ENCODE measurements at places on chromosomes 4 and X. TPM values are rescaled to one million over a fixed set of nuclear protein-coding genes. Genes with fewer than 3 reads are reported as not detected.

- H3K36me3 ChIP-seq = no peaks in the 10 kb centered on the region
- H3K27ac ChIP-seq = no peak overlapping the region
- no peaks in the 10 kb centered on the region for H3K27me3 ChIP-seq
- H3K4me3 ChIP-seq = no peak overlapping the region
These were observed 9.7 kb upstream of the EOLA2 start for GRCh38 chrX:149948016-149948415.

DNA sequence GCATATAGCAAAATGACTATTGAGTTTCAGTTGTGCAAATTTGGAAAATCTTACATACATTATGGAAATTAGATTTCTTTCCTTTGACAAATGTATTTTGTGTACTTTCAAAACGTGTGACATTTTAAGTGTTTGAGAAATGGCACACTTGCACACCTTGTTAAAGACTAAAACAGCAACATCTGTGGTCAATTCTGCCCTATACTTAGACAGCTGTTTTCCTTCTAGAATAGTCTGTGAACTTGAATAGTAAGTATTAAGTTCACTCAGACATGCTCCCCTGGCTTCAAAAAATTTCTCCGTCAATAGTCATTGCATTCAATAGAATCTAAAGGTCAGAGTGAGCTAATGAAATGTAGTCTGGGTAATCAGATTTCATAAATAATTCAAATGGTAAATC, 21.7 kb upstream of the TBC1D9 start:
- no peaks in the 10 kb centered on the region for H3K36me3 ChIP-seq
- H3K27ac ChIP-seq = no peak overlapping the region
- no peak for DNase-seq
- no peak overlapping the region for H3K4me3 ChIP-seq

DNA sequence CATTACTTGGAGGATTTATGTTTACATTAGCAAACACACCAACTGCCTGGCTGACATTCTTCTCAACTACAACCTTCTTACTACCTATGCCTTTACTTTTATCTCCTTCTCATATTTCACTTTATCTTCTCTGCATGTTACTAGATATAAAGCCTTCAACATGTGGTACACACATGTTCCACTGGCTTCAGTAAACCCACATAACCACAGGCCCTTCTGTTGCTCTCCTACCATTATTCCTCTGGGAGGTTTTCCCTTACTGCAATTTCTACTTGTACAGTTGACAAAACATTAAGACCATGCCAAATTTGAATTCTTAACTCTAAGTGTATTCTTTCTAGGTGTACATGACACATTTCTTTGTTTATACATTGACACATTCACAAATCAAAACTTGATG, 133.1 kb downstream of the ARAP2 start:
- H3K4me1 ChIP-seq = no peaks in the 10 kb centered on the region
- H3K36me3 ChIP-seq = no peaks in the 10 kb centered on the region
- no peaks in the 10 kb centered on the region for H3K27me3 ChIP-seq
- no peak overlapping the region for H3K27ac ChIP-seq

GRCh38 chr4:82423245-82424054, 6.8 kb downstream of the HNRNPDL start:
- peaks cover 36% of the 10 kb centered on the region for H3K4me1 ChIP-seq
- H3K36me3 ChIP-seq = peaks cover 53% of the 10 kb centered on the region
- peak; percentile 38 for DNase-seq

DNA sequence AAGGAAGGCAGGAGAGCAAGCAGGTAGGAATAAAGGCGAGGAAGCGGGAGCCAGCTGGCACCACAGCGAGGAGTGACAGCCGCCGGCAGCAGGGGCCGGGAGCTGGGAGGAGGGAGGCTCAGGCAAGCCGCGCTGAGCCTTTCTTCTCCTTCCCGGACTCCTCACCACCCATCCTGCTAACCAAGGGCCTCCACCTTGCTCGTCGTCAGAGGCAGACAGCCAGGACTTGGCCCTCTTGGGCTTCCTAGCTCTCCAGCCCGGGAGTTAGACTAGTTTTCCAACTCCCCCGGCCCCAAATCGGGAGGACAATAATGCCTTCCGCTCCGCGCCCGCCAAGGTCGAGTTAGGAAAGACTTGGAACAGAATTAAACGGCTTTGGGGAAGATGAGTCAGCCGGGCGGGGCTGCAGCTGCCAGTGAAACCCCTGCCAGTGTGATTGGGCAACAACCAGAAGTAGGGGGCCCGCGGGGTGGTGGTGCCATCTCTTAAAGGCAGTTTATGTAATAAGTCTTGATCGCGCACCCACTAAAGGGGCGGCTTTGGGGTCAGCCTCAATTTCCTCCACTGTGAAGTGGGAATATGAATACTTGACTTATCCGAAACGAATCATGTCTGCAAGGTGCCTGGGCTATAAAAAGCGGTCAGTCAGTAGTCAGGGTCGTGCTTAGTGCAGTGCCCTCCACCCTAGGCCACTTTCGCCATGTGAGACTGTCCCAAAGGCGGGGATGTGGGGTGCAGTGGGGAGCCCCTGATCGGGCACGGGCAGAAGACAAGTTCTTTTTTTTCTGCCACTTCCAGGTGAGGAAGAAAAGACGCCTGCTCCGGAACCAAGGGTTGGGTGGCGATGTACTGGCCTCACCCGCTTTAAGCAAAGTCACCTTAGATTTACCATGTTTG, 6.7 kb upstream of the HSD17B10 start:
- H3K4me3 ChIP-seq = peak overlapping the region; percentile 61
- peak; percentile 30 for DNase-seq
- peaks cover 14% of the 10 kb centered on the region for H3K4me1 ChIP-seq
- H3K36me3 ChIP-seq = no peaks in the 10 kb centered on the region

DNA sequence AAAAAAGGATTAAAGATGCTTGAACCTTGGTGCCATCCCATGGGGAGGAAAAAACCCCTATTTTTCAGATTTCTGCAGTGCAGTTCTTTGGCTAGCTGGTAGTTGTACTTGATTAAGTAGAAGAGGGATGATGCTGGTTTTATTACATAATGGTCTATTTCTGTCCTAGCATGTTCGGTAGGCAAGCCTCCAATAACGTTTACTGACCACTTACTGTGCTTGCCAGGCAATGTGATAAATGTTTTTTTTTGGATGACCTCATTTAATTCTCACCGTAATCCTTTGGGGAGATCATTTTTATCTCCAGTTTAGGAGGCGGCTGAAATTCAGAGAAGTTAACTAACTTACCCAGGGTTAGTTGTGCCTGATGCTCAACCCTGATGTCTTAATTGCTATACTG, 92.1 kb upstream of the RPA4 start:
- H3K4me1 ChIP-seq = no peaks in the 10 kb centered on the region
- no peak overlapping the region for H3K4me3 ChIP-seq
- peak; percentile 78 for DNase-seq
- no peaks in the 10 kb centered on the region for H3K36me3 ChIP-seq

- H3K27me3 ChIP-seq = no peaks in the 10 kb centered on the region
- peak; percentile 55 for DNase-seq
- no peaks in the 10 kb centered on the region for H3K4me1 ChIP-seq
- no peak overlapping the region for H3K27ac ChIP-seq
These were observed 36.8 kb upstream of the RAB40AL start for GRCh38 chrX:102899940-102900916.

- DNase-seq = no peak
- no peaks in the 10 kb centered on the region for H3K4me1 ChIP-seq
- no peak overlapping the region for H3K27ac ChIP-seq
- H3K36me3 ChIP-seq = peaks cover 19% of the 10 kb centered on the region
- no peaks in the 10 kb centered on the region for H3K27me3 ChIP-seq
These were observed 9.7 kb downstream of the CXorf38 start for GRCh38 chrX:40637687-40638086.

GRCh38 chr4:117596917-117597480, 437.3 kb upstream of the NDST3 start:
- no peaks in the 10 kb centered on the region for H3K36me3 ChIP-seq
- H3K4me3 ChIP-seq = no peak overlapping the region
- no peak overlapping the region for H3K27ac ChIP-seq
- H3K27me3 ChIP-seq = no peaks in the 10 kb centered on the region
- no peaks in the 10 kb centered on the region for H3K4me1 ChIP-seq

GRCh38 chr4:105966051-105966450, 70.8 kb downstream of the NPNT start:
- H3K4me1 ChIP-seq = no peaks in the 10 kb centered on the region
- H3K27ac ChIP-seq = no peak overlapping the region

- no peak overlapping the region for H3K27ac ChIP-seq
- H3K27me3 ChIP-seq = no peaks in the 10 kb centered on the region
- H3K4me3 ChIP-seq = no peak overlapping the region
These were observed 402.7 kb upstream of the TEX13C start for GRCh38 chrX:124917011-124917410.

DNA sequence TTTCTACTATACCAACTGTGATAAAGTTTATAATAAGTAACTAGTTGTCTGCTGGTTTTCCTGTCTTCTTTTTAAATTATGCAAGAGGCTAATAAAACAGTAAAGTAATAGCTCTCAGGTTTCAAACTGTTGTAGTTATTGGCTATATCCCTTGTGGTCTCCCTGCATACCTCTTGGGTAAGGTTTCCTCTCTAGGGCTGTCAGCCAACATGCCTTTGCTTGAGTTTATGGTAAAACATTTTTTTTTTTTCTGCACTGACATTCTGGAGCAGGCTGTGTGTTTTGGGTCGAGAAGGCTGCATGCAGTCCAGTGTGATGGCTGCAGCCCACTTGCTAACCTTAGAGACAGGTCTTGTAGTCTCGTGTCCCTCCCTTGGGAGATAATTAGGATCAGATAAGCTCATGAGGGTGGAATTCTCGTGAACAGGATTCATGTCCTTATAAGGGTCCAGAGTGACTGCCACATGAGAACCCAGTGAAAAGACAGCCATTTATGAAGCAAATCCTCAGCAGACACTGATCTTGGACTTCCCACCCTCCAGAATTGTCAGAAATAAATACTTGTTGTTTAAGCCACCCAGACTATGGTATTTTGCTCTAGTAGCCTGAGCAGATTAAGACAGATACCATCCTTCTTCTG, 831.2 kb downstream of the CCSER1 start:
- H3K36me3 ChIP-seq = no peaks in the 10 kb centered on the region
- H3K27me3 ChIP-seq = no peaks in the 10 kb centered on the region
- H3K4me1 ChIP-seq = peaks cover 10% of the 10 kb centered on the region
- H3K4me3 ChIP-seq = no peak overlapping the region

DNA sequence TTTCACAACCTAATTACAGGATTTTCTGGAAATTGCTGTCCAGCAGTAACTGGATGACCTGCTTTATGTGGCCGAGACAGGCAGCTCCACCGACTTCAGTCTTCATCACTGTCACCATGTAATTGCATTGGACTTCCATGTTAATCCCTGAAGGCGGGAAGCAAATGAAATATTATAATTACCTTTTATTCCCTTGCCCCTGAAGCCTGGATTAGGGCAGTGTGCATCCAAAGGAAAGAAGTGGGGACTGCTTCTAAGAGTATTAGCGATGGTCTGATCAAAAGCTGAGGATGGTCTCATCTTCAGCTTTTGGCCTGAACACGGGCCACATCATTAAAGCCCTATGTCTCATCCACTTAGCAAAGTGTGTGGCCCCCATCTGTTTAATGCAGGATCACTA, 311.6 kb upstream of the GALNT7 start:
- no peaks in the 10 kb centered on the region for H3K4me1 ChIP-seq
- DNase-seq = no peak
- H3K27ac ChIP-seq = no peak overlapping the region
- H3K36me3 ChIP-seq = no peaks in the 10 kb centered on the region

DNA sequence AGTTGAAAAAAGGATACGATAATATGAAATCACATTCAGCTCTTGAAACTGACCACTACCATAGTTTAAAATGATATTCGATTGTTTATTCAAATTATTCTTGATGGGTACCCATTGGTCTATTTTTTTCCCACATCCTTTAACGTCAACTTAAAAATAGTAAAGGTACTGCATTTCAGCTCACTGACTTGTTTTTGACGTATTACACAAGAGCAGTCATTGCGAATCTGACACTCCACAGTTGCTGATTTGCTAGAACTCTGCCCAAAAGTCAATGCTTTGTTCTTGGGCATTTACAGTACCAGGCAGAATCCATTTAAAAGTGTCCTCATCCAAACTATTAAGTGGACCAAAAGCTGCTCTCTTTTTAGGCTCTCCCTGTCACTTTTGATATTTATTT, 1.2 kb upstream of the PDS5A start:
- DNase-seq = no peak
- H3K4me3 ChIP-seq = no peak overlapping the region
- peaks cover 7% of the 10 kb centered on the region for H3K36me3 ChIP-seq
- no peaks in the 10 kb centered on the region for H3K27me3 ChIP-seq

DNA sequence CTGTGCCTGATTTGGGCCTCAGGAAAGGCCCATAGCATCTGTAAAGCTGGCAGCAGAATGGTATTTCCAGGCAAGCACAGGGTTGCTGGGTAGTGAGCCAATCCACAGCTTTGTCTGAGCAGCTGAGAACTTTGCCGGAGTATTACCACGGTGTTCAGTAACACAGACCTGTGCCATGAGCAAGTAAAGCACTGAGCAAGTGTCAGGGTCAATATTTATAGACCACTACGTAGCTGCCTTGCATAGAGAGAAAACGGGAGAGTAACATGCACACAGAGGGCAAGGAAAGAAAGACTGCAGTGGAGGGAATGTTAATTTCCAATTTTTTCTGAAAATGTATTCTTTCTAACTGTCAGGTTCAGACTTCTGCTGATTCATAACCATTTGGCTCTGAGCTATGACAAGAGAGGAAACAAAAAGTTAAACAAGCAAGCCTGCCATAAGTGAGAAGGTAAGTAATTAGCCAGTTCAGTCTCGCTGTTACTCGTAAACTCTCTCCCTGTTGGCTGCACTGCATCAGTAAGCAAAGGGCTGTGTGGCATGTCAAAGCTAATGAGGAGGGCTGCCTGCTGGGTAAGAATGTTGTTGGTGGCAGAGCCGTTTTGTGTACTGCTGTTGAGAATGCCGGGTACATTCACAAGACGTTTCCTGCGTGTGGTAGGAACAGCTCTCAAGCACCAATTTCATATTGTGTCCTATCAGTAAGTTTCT, 238.1 kb downstream of the BMPR1B start:
- no peak overlapping the region for H3K27ac ChIP-seq
- H3K27me3 ChIP-seq = no peaks in the 10 kb centered on the region
- no peaks in the 10 kb centered on the region for H3K36me3 ChIP-seq
- peak overlapping the region; percentile 38 for H3K4me3 ChIP-seq

Gene RAB33B
- total RNA-seq = 11.0 TPM

Gene PAGE1
- not detected for total RNA-seq

Gene PDHA2
- total RNA-seq = not detected

Gene IL1RAPL2
- total RNA-seq = 0.22 TPM

Gene CTAG2
- total RNA-seq = not detected

Gene TRIM75
- total RNA-seq = not detected

Gene NONO
- total RNA-seq = 330 TPM

Data from astrocyte (in vitro differentiated cells and primary cell).